Stomach (tissue), 19 donors: ENCODE measurements at places on chromosomes 4 and X. TPM values are rescaled to one million over a fixed set of nuclear protein-coding genes. Genes with fewer than 3 reads are reported as not detected.

The SLC10A7 gene
- polyA plus RNA-seq: 2.0 TPM

The CD38 gene
- polyA plus RNA-seq: 1.5 TPM

The HTN3 gene
- polyA plus RNA-seq: not detected

The TMEM35A gene
- polyA plus RNA-seq: 2.7 TPM

The WNK3 gene
- 0.62 TPM for polyA plus RNA-seq

The AKAP4 gene
- not detected for polyA plus RNA-seq

The HEPH gene
- 0.93 TPM for polyA plus RNA-seq

The SH3BP2 gene
- polyA plus RNA-seq: 9.0 TPM

The PIGA gene
- 6.4 TPM for polyA plus RNA-seq

The WDR17 gene
- 0.31 TPM for polyA plus RNA-seq
